ENCODE measurements at places on chromosomes 16 and 17.

- DNase-seq, result no peak
These were observed 146.4 kb downstream of the IRX3 start for GRCh38 chr16:54140057-54140787.

GRCh38 chr16:4625560-4626159 lies 1.0 kb downstream of the MGRN1 start:
- DNase-seq, result no peak

DNA sequence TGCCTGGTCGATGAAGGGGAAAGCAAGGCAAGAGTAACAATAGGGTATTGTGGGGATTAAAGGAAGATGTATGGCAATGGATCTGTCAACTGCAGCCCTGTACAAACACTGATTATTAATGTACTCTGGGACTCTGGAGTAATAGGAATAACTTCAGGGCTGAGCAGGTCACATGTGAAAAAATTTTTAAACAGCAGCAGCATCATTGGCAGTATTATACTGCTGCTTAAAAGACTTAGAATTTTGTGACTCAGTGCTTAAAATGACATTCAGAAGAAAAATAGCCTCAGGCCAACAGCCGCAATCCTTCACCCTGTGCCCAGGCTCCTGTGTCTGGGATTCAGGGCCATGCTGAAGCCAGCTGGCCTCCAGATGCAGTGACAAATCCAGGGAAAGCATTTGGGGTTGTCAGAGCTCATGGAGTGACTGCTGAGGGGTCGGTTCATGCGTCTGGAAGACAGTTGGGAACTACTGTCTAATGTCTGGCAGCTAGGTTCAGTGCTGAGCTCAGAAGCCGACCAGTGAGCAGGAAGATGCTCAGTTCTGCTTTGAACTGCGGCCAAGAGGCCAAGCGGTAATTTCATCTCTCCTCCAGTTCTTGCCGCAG lies 22.2 kb downstream of the TEX2 start:
- no peak for DNase-seq

- DNase-seq, result no peak
These were observed 191.8 kb upstream of the HSBP1 start for GRCh38 chr16:83615953-83616350.

DNA sequence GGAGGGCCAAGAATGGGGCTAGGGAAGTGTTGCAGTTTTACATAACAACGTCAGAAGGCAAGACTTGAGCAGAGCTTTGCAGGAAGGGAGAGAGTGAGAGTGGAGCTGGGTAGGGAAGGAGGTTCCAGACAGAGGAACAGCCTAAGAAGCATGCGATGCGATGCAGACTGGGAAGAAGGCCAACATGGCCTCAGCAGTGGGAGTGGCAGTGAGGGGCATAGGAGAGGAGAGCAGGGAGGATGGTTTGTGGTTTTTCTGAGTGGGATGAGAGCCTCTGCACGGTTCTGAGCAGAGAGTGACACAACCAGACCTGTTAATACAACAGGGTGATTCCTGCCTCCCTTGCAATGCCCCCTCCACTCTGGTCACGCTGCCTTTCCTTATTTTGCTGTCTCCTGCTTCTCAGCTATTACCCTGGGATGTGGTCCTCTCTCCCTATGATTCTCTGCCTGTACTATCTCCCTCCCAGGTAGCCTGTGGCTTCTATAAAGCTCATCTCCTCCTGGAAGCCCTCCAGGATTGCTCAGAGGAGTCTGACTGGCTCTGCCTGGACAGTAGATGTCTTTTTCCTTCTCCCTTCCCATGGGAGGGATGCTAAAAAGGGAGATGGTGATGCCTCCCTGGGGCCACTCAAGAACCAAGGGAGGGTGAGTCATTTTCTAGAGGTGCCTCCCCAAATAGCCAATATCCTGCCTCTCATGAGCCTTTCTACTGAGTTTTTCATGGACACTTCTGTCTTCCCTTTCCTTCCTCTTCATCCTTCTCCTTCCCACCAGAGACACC lies 38.7 kb upstream of the NGFR start:
- no peak for DNase-seq

- DNase-seq, result no peak
These were observed 22.4 kb upstream of the CRYM start for GRCh38 chr16:21300309-21301167.

DNA sequence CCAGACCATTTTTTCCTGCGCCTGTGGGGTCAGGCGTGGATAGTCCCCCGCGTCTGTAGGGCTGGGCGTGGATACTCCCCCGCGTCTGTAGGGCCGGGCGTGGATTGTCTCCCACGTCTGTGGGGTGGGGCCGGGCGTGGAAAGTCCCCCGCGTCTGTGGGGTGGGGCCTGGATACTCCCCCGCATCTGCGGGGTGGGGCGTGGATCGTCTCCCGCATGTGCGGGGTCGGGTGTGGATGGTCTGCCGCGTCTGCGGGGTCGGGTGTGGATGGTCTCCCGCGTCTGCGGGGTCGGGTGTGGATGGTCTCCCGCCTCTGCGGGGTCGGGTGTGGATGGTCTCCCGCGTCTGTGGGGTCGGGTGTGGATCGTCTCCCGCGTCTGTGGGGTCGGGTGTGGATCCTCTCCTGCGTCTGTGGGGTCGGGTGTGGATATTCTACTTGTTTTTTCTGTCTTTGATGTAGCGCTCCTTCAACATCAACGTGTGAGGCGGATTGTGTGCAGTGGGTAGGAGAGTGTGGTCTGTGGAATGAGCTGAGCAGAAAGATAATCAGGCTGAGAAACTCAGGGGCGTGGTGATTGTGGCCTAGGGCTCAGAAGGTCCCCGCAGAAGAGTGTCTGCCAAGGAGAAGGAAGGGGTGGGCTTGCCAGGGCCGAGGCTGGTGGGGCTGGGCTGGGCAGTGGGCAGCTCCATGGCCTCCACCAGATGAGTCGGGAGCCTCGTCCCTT lies 3.2 kb downstream of the GNPTG start:
- DNase-seq, result no peak

DNA sequence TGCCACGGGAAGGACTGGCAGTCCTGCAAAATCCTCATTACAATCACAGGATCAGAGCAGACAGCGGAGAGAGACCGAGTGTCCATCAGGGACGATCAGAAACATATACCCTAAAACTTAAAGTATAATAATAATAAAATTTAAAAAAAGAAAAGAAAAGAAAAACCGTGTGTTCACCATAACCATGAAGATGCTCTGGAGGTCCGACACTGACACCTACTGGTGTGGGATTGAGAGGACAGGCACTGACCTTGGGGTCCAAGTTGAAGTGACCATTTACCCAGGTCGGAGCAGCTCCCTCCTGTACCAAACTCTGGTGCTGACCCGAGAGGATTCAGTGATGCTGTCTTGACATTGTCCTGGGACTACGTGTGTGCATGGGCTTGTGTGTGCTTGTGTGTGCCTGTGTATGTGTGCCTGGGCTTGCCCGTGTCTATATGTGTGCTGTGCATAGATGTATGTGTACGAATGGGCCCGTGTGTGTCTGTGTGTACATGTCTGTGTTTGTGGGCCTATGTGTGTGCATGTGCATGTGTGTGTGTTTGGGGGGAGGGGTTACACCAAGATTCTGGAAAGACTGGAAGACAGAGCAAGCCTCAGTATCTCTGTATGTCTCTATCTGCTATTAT lies 10.0 kb upstream of the CD300LD start:
- DNase-seq, result no peak

DNA sequence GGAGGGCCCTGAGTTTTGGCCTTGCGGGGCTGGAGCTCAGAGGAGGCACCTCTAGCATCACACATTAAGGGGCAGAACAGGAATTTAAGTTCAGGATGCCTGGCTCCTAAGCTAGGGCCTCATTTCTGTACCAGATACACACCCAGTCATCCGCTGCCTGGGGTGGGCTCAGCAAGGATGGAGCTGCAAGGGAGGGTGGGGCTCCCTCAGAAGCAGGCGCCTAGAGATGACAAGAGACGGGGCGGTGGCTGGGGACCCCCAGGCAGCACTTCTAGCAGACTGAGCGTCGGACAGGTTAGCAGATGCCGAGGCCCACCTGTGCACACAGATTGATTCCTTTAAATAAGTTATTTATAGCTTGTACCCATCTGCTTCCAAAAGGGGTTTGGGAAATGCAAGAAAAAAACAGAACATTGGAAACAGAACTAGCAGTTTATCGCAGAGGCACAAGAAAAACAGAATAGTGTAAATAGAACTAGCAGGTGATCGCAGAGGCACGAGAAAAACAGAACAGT lies 47.6 kb upstream of the CBFA2T3 start:
- DNase-seq, result no peak

- no peak for DNase-seq
These were observed 342.5 kb downstream of the NPIPA8 start for GRCh38 chr16:17994027-17994426.

GRCh38 chr17:76643553-76644148 lies at the start of gene ST6GALNAC1:
Gene ST6GALNAC1, minus strand, starts transcription at chr17:76643757. Its CDS starts 119 bp downstream, at chr17:76643638.
- peak; percentile 47 for DNase-seq

- no peak for DNase-seq
These were observed 377.1 kb downstream of the CNTNAP4 start for GRCh38 chr16:76654088-76654820.

All from mesenteric fat pad (tissue), 1 donor.